ENCODE measurements at places on chromosomes 1 and 21.

DNA sequence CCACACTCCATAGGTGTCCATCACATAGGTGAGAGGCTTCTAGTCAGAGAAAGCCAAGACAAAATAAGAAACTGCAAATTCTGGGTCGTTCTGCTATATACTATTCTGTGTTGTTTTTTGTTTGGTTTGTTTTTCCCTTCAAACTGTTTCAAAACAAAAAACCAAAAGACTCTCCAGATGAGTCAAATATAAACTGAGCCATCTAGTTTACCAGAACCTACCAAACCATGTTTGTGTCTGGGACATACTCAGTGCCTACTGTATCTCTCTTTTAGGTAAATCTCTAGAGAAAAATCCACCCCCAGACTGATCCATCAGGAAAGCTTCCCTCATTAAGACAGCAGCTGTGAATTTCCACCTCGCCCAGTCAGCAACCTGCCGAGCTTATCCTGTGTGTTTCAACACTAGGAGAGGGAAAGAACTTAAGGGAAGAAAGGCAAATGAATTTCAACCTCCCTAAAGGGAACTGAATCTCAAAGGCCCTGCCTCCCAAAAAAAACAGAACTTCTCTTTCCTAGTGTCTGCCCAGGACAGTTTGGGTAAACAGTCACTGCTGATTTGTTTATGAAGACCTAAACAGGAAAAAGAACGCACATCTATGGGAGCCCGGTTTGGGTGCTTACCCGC, 17.2 kb downstream of the PPT1 start:
- DNase-seq: no peak

DNA sequence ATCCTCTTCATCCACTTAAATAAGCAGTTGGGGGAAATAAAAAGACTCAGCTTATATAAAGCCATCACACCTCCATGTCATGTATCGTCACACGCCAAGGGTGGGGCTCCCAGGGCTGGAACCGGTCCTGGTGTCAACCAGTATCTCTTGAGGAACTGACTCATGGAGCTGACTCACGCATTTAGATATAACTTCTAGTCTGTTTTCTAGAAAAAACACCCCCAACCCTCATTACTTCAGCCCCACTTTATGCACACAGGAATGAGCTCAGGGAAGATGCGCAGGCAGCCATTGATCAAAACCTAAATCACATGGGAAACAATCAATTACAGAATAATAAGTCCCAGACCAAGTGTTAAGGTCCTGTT, 6.9 kb upstream of the IL22RA1 start:
- DNase-seq: no peak

- DNase-seq: no peak
These were observed 701.7 kb downstream of the RWDD3 start for GRCh38 chr1:95935719-95936118.

DNA sequence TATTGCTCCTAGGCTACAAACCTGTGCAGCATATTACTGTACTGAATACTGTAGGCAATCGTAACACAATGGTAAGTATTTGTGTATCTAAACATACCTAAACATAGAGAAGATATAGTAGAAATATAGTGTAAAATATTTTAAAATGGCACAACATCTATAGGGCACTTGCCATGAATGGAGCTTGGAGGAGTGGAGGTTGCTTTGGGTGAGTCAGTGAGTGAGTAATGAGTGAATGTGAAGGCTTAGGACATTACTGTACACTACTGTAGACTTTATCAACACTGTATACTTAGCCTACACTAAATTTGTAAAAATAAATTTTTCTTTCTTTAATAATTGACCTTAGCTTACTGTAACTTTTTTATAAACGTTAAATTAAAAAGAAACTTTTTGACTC, 7.9 kb downstream of the LEFTY2 start:
- no peak for DNase-seq

DNA sequence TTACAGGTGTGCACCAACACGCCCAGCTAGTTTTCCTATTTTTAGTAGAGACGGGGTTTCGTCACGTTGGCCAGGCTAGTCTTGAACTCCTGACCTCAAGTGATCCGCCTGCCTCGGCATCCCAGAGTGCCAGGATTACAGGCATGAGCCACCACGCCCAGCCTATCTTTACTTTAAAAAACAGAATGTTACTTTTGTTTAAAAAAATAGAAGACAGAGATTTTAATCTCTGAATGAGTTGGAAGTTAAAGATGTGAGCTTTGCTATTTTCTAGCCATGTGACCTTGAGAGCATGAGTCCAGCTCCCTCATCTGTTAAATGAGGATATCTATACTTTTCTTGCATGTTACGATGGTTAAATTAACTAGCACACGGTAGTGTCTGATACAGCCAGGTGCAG, 3.9 kb upstream of the PUM1 start:
- no peak for DNase-seq

- no peak for DNase-seq
These were observed 20.7 kb downstream of the PLOD1 start for GRCh38 chr1:11955221-11955620.

- no peak for DNase-seq
These were observed 42.2 kb downstream of the RNF220 start for GRCh38 chr1:44447051-44447810.

GRCh38 chr1:7783178-7783711, 846 bp upstream of the PER3 start:
- DNase-seq: peak; percentile 57

DNA sequence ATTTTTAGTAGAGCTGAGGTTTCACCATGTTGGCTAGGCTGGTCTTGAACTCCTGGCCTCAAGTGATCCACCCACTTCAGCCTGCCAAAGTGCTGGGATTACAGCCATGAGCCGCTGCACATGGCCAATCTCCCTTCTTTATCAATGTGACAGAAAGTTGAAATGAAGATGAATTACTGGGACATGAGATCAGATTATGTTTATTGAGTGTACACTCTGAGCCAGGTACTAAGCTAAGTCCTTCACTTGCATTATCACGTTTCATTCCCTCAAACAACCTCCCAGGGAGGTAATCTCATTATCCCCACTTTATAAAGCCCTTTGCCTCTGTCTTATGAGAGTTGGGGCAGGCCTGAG, 6.3 kb upstream of the CHI3L2 start:
- DNase-seq: no peak
